Fibroblast of skin of abdomen (primary cell): ENCODE measurements at places on chromosomes 13 and 19.
A peak's percentile ranks its signal among the peaks of the same experiment; 100 is the strongest.

DNA sequence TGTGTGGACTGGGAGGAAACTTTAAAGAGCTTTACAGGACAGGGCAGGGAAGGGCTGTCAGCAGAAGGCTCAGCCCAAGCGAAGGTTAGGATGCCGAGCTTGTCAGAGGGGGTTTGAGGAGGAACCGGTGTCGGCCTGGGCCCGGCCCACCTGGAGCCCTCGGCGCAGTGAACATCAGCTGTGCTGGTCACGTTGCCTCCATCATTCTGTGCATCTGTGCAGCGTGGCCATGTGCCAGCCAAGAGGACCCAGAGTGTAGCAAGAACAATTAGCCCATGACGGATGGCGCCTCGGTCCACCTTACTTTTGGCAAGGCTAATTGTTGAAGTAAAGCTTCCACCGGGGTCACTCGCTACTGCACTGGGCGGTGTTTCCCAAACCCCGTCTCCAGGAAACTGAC is 161.4 kb downstream of the PTPRS start:
- DNase-seq: no peak

GRCh38 chr19:48489608-48490216 is 20.5 kb downstream of the CYTH2 start:
- no peak for DNase-seq

DNA sequence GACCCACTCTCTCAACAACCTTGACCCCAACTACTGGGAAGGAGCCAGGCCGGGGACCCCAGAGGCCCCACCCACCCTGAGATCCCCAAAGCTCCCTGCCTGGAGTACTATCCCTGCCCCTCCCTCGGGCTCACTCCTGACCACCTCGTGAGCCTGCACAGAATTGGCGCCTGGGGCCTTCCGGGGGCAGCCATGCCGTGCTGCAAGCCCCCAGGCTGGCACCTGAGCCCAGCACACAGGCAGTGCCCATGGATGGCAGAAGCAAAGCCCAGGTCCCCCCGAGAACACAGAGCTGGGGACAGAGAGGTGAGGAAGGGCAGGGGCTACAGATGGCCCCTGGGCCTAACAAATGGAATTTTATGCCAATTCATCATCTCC is 13.9 kb downstream of the LSM4 start:
- no peak for DNase-seq

DNA sequence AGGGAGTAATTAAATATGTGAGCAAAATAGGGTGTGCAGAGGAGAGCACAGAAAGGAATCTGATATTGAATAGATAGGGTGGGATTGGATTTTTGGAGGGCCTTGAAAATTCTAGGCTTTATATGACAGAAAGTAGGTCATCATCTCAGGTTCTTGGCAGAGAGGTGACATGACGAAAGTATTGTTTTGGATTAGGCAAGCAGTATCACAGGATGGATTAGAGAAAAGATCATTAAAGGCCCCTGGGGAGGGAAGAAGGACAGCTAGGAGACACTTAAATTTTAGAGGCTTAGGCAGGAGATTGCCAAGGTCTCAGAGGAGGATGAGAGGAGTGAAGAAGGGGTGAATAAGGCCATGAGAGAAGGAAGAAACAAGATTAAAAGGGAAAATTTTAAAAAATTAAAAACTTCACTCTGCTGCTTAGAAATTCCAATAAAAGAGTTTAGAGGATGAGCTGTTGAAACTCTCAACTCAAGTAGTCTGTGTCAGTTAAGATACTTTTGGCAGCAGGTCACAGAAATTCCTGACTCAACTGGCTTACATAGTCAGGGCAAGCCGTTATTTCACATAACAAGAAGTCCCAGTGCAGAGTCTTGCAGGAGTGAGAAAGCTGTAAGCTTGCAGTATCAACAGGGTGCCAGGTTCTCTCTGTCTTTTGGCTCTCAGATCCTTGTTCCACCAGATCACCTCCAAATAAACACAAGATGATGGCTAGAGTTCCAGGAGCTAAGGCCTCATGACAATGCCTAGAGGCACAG is 8.8 kb downstream of the GPC6 start:
- peak; percentile 78 for DNase-seq

- DNase-seq: no peak
Measured at GRCh38 chr19:1082165-1082927, 12.8 kb downstream of the POLR2E start.

DNA sequence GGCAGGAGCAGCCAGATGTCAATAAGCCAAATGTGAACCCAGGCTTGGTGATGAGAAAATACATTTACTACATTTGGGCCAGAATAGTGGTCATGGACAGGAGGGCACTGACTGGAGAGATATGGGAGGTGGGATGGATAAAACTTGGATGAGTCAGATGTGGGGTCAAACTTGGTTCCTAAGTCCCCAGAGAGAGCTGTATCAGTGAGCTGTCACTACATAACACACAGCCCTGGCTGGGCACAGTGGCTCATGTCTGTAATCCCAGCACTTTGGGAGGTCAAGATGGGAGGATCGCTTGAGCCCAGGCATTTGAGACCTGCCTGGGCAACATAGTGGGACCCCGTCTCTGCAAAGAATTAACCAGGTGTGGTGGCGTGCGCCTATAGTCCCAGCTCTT is 51.6 kb upstream of the EHD2 start:
- DNase-seq: no peak

- no peak for DNase-seq
Measured at GRCh38 chr13:23352161-23352560, 81.3 kb downstream of the SACS start.

DNA sequence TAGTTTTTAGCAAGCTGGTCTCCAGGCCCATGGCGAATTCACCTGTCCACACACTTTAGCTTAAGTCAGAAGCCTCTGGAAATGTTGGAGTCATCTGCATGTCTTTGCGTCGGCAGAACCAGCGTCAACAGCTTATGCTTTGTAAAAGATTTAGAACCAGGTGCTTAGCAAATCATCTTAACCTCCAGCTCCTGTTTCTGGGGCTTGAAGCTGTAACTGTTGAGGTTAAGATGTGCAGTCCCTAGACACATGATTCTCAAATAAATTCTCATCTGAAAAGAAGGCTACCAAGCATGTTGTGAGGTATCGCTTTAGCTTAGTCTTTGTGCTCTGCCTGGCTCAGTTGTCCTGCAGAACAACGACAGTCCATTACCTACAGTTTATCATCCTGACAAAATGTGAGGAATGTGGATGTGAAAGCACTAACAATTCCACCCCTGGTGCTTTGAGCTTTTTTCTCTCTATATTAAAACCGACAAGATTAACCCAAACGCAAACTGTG is 4.4 kb downstream of the EFNB2 start:
- DNase-seq: no peak

DNA sequence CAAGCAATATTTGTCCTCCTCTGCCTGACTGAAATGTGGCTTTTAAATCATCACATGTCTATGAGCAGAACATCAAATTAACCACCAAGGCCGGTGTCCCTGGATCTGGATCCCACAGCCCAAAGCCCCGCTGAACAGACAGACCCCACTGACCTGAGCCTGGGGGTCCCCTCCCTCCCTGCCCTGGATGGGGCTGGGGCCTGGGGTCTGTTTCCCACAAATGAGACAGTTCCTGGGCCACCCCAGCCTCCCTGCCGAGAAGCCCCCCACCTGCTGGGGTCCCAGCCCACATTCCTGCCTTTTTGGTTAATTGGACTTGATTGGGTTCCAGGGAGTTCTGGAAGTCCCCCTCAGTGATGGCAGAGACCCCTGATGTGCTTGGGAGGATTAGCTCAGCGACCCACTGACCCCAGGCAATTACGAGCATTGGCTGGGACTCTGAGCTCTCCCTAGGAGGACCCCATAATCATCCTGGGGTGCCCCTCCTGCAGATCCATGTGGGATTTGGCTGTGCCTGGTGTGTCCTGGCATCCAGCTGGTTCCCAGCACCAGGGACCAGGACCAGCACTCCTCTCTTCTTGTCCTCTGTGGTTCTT is 19.4 kb upstream of the CPAMD8 start:
- no peak for DNase-seq

DNA sequence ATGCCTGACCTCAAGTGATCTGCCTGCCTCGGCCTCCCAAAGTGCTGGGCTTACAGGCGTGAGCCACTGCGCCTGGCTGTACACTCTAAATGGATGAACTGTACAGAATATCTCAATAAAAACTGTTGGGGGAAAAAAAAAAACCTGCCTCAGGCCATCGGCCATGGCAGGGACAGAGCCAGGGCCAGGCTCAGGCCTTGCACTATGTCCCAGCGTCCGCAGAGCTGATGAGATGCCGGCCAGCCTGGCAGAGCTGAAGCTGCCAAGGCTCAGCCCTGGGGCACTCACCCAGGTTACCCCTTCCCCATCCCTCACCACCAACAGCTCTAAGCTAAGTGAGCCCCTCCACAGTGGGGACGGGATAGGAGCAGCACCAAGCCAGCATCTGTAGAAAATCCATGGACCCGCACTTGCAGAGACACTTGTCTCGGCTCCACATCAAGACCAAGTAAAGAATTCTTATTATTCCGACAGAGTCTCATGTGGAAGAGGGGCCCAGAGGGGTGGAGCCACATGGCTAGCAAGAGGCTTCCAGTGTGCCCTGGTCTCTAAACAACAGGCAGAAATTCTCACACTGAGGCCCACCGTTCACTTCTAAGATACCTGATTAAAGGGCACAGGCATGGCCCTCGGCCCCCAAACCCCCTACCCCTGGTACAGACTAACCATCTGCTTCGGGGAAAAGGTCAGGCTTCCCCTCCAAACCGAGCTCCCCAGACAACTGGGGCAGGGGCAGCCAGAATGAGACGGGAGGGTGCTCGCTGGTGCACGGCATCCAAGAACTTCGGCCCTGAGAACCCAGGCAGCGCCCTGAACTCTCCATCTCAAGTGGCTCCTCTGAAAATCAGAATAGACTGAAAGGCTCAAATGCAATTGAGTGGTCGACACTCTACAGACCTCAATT is 5.8 kb downstream of the PPP6R1 start:
- DNase-seq: no peak

DNA sequence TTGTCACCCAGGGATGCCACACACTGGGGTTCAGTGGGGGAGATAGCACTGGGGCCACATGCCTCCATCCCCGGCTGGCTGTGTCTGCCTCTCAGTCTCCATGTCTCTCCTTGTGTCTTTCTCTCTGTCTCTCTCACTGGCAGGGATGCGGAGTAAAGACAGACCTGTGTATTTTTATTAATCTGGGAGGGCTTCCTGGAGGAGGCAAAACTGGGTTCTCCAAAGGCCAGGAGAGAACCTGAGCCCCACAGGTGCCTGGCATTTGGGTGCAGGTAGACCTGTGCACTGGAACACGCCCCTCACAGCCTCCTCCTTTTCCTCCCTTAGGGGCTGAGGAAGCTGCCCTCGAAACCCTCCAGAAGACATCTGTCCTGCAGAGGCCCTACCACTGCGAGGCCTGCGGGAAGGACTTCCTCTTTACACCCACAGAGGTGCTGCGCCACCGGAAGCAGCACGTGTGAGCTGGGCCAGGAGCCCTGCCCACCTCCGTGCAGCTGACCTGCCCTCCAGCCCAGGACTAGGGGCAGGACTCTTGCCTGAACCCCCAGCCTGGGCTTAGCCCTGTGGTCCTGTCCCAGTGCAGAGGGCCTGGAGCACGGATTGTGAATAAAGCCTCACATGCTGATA is 32.7 kb downstream of the DHX34 start:
- no peak for DNase-seq
